Stimulated activated CD4-positive, alpha-beta T cell treated with anti-CD3 and anti-CD28 coated beads, Interleukin-4, amount 100 ng/mL, for 48 hours (primary cell): ENCODE measurements at places on chromosomes 13 and 19.

DNA sequence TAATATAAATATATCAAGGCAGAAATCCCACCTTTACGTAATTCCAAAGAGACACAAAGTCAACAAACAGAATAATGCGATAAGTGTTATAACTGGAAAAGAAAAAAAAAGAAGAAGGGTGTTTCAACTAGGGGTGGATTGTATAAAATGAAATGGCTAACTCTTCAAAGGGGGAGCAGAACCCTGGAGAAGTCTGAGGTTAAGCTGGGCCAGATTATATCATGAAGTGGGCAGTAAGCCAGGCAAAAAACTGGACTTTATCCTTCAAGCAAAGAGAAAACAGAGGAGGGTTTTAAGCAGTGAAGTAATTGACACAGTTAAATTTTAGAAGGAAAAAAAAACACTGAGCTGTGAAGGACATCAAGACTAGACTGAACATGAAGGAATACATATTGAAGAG, 41.9 kb downstream of the TBC1D4 start:
- no peak for DNase-seq

DNA sequence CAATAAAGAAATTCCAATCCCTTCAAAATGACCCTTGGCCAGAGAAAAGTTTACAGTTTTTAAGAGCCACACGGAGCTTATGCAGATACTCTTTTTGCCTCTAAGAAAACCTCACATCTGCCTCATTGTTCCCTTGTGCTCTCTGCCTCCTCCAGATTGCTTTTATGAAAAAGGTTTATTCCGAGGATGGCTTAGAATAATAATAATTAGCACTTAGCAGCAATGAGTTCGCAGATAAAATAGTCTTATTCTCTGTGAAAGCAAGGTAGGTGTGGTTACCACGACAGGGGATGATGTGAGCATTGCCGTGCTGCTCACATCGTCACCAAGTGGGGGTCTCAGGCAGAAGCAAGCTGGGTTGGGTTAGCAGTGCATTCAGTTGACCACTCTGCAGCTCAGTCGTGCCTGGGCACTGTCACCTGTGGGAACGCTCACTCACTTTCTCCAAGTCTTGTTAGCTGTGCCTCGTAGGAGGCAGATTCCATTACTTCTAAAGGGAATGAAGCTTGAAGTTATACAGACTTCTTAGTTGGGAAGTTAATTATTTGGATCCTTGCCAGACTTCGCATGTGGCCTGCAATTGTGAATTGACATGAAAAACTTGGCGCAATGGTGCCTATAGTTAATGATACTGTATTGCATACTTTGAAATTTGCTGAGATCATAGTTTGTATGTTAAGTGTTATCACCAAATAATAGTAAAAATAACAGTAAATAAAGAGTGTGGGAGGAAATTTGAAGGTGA, 157.2 kb downstream of the MYO16 start:
- no peak for DNase-seq

DNA sequence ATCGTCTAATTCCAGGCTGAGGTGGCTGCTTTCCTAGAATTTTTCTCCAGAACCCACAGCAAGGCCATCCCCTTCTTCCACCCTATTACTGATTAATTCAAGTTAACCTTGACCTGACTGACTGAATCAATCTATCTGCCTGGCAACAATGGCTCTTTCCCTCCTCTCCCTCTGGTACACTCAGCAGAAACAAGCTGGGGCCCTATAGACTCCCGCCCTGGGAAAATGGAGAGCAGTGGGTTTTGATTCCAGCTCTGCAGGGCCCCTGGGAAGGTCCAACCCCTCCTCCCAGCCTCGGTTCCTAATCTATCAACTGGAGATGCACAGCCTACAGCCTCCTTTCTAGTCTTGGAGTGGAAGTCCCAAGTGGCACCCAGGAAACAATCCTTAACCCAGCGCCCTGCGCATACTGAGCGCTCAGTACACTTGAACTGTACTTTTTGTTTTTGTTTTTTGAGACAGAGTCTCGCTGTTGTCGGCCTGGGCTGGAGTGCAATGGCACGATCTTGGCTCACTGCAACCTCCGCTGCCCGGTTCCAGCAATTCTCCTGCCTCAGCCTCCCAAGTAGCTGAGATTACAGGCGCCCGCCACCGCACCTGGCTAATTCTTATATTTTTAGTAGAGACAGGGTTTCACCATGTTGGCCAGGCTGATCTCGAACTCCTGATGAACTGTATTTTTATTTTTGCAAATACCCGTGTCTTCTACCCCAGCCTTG, 5.2 kb upstream of the C3 start:
- DNase-seq = no peak

- no peak for DNase-seq
These were observed 22.4 kb downstream of the RANBP3 start for GRCh38 chr19:5955636-5955935.

DNA sequence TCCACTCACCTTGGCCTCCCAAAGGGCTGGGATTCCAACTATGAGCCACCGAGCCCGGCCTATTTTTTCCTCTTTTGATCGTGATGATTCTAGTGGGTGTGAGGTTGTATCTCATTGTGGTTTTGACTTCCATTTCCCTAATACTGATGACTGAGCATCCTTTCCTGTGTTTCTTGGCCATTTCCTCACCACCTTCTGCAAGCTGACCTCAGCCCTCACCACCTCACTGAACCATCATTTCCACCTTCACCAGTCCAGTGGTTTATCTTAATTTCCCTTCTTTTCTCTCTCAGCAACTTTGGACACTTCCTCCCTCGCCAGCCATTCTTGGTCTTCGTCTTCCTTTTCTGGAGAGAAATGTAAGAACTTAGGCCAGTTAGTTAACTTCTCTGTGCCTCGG, 13.0 kb upstream of the BICRA start:
- DNase-seq = no peak

DNA sequence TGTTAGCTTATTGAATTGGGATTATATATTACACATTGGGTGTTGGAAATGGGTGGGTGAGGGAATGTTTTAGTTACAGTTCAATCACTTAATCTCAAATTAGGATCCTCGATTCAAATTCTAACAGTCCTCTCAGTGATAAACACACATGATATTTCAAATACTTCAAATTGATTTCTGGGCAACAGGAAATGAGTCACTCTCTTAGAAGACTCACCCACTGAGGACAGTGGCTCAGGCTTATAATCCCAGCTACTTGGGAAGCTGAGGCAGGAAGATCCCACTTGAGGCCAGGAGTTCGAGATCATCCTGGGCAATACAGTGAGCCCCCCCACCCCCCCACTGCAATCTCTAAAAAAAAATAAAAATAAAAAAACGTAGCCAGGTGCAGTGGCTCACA, 435.3 kb downstream of the KLF12 start:
- DNase-seq = no peak

GRCh38 chr19:6103894-6104293, 6.4 kb downstream of the RFX2 start:
- DNase-seq = no peak

DNA sequence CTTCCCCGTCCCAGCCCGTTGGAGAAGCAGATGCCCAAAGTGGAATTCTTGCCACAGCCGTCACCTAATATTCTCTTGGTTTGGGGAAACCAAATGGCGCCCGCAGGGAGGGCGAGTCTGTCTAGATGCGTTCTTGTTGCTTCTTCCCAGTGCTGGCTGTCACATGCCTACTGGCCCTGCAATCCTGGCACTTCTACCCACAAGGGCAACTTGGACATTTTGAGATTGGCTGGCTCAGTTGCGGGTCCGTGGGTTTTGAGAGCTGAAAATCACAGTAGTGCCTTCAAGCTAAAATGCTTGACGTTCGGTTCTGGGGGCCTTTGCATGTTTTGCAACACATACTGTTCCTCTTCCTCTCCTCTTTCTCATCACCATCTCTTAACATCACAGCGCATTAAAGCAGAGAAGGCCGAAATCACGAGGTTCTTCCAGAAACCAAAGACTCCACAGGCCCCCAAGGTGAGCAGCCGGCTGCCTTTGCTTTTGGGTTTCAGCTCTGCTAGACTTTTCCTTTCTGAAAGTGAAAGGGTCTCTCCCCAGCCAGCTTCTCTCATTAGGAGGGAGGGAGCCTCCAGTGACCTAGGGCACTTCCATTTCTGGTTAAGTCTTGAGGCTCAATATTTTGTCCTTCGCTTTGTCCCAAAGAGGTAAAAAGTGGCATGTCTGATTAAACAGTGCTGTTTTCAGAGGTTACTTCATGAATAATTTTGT, 21.1 kb downstream of the CHAF1A start:
- no peak for DNase-seq

- DNase-seq = no peak
These were observed 8.7 kb downstream of the MEGF8 start for GRCh38 chr19:42333975-42334696.

DNA sequence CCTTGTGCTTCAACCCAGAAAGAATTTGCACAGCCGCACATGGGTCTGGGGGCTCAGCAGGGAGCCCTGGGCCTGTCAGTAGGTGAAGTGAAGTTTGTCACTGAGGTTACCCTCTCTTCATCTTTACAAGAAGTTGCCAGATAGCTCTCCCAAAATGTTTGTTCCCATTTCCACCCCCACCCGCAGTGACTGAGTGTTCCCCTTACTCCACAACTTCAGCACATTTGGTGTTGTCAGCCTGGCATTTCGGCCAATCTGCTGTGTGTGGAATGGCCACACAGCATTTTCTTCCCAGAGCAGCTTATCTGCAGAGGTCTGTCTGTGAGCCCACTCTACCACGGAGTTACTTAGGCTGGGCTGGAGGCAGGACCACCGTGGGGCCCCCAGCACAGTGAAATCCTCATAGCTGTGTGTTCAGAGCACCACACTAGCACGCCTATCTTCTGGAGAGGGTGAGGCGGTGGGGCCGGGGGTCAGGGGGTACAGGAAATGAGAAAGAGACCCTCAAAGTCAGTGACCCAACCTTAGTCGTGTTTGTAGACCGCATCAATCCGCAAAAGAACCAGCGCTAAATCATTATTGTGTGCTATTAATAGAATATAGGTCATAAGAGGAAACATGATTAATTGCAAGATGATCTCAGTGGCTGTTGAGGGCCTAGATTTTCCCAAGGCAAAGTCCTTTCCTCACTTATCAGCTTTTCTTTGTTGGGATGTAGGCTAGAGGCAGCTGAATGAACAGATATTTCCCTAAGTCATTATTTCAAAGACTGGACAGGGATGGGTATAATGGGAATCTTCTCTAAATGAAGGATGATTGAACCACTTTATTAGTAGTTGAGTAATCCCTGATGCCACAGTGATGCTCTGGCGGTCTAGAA, 116.0 kb downstream of the SIPA1L3 start:
- DNase-seq = no peak
